ENCODE measurements at places on chromosomes 6 and 20. TPM values are rescaled to one million over a fixed set of nuclear protein-coding genes. Genes with fewer than 3 reads are reported as not detected.

- DNase-seq = peak; percentile 62
Measured at GRCh38 chr6:26592649-26593048, 4.1 kb upstream of the ABT1 start.

DNA sequence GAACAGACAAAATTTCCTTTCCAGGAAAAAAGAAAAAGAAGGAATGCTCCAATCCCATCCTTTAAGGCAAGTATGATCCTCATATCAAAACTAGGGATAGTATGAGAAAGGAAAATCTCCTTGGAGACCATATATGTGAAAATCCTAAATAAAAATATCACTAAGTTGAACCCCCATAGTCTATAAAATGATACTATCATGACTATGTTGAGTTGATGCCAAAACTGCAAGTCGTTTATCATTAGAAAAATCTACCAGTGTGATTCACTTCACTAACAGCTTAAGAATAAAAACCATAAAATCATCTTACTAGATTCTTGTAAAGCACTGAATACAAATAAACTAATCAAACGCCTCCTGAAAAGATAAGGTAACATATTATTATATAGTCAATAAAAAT, 76.6 kb upstream of the STXBP5 start:
- DNase-seq = peak; percentile 67

- DNase-seq = no peak
Measured at GRCh38 chr6:139553916-139554315, 179.5 kb upstream of the CITED2 start.

GRCh38 chr6:75546381-75546780, 52.8 kb upstream of the FILIP1 start:
- peak; percentile 53 for DNase-seq

DNA sequence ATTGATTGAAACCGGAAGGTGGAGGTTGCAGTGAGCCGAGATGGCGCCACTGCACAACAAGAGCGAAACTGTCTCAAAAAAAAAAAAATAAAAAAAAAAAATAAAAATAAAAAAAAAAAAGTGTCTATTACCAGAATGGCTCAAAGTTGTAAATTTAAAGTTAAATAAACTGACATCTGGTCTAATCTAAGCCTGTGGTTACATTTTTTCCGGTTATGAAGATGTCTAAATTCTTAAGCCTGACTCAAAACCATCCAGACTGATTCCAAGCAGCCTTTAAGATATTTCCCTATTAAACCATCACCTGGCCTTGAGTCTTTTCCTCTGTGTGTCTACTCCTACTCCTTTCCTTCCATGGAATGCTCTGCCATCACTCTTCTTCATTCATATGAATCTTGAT, 371.7 kb upstream of the RUNX2 start:
- peak; percentile 70 for DNase-seq

DNA sequence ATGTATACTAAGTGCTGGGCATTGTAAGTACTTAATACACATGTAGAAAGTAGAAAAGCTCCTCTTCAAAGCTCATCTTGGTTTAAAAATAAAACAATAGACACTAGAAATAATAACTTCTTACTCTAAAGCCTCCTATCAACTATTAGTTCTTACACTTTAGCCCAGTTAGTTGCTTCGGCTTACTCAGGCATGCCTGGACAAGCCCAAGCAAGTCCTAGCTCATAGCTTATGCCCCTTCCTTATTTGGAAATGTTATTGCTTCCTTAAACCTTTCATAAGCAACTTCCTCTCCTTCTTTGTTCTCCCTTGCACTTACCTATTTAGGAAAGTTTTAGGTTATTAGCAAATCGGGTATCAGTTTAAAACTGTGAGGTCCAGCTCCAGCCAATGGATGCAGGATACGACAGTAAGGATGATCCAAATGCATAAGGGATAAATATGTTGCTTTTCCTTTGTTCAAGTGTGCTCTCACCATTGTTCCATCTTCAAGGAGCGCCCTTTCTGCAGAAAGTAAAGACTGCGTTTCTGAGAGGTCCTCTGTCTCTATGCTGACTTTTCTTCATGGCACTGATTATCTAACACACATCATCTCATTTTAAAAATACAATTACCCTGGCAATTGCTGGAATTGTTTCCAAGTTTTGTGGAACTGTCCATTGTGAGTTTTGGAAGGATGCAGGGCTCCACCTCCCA, 12.3 kb downstream of the TMEM30A start:
- DNase-seq = no peak

DNA sequence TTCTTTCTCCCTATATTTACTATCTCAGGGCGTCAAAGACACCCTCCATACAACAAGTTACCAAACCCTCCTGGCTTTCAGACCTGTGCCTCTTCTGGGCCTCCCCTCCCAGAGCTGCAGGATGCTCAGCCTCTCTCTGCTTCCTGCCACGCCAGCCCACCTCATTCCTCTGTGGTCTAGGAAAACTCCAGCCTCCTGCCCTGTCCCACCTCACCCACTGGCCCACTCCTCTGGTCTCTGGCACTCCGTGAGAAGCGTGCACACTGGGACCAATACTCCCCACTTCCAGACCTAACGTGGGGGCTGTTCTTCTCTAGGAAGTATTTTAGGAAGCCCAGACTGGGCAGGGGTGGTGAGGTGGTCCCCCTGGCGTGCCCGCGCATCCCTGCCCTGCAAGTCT, 9.7 kb downstream of the AGPAT4 start:
- no peak for DNase-seq

GRCh38 chr6:30964075-30964474, 19.4 kb upstream of the MUC21 start:
- peak; percentile 50 for DNase-seq

ASF1A gene
- 16.1 TPM for total RNA-seq

CLIC5 gene
- total RNA-seq = not detected

MICB gene
- total RNA-seq = 59.9 TPM

VGLL2 gene
- total RNA-seq = not detected

ZNF334 gene
- 1.9 TPM for total RNA-seq

NHLRC1 gene
- total RNA-seq = 3.4 TPM

GGTLC1 gene
- total RNA-seq = not detected

GJA1 gene
- total RNA-seq = 39.2 TPM

HTR1E gene
- not detected for total RNA-seq

PRRT1 gene
- total RNA-seq = not detected
